ENCODE measurements at places on chromosomes 12 and 14.

DNA sequence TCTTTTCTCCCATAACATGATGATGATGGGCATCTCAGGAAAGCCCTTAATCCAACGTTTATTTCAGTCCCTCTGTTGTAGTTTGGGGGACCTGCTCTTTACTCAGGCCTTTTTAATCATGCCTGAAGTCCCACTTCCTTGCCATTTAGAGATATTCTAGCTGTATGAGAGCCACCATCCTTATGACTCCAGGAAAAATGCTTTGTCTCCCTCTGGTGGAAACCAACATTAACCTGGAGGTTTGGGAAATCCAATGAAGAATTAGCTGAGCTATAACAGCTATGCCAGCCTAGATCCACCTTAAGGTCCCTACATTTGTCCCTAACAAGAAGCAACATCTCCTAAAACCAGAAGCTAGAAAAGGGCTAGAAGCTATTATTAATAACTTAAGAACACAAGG, 1399.1 kb downstream of the LRFN5 start:
- DNase-seq, result no peak

DNA sequence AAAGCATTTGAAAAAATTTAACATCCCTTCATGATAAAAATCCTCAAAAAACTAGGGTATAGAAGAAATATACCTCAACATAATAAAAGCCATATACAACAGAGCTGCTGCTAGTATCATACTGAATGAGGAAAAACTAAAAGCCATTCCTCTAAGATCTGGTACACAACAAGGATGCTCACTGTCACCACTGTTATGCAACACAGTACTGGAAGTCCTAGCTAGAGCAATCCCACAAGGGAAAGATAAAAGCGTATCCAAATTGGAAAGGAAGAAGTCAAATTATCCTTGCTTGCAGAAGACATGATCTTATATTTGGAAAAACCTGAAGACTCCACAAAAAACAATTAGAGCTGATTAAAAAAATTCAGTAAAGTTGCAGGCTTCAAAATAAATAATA, 114.9 kb downstream of the HELB start:
- no peak for DNase-seq

GRCh38 chr12:17416748-17417147, 673.2 kb downstream of the RERGL start:
- no peak for DNase-seq

DNA sequence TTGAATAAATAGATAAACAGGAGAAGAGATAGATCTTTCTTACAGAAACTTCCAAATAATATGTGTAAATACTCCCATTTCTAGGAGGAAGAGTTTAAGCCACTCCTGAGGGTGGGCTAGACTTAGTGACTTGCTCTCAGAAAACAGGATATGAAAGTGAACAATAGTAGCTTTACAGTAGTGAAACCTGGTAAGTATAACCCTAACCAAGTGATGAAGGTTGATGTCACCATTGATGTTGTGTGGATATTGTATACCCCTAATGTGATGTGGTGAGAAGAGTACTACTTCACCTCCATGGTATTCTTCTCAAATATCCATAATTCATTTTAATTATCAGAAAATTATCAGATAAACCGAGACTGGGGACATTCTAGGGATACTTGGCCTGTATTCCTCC, 20.9 kb downstream of the AKAP6 start:
- DNase-seq, result no peak

GRCh38 chr14:75459099-75459741, 31.4 kb downstream of the JDP2 start:
- DNase-seq, result no peak

DNA sequence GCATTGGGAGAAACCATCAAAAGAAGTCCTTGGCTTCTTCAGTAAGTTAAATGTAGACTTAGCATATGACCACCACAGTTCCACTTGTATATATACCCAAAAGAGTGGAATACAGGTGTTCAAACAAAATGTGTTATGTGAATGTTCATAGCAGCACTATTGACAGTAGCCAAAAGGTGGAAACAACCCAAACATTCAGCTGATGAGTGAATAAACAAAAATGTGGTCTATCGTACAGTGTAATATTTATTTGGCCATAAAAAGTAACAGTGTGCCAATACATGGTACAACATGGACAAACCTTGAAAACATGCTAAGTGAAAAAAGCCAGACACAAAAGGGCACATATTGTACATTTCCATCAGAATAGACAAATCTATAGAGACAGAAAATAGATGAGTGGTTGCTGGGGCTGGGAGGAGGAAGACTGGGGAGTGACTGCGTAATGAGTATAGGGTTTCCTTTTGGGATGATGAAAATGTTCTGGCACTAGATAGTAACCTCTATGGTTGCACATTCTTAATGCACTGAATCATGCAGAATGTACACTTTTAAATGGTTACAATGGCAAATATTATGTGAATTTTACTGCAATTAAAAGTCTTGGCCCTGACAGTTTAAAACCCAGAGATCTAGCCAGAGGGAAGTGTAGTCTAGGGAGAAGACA, 5.5 kb downstream of the ERP29 start:
- no peak for DNase-seq

DNA sequence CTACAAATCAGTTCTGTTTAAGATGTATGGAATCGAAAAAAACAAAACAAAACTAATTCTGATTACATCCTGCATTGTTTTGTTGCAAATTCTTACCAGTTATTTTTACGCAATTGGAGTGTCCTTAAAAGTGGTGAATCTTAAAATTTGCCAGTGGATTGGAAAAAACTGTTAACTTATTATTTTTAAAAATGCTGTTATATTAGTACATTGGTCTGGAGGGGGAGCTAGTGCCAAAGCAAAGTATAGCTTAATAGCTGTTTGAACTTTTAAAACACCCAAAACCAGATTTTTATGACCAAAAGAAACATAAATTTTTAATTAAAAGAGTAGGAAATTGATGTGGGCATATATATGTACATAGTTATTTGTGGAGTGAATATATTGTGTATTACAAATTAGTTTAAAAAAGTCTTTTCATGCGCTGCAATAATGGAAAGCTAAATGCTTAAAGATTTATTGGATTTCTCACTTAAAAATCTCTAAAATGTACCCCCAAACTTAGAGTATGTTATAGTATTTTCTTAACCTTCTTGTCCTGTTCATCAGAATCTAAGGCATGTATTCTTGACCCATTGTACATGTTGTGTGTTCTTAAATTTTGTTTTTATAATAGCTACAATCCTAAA, 2.5 kb downstream of the FUT8 start:
- DNase-seq, result no peak

- no peak for DNase-seq
These were observed 691.4 kb upstream of the TBX3 start for GRCh38 chr12:115375186-115375991.

GRCh38 chr12:82366197-82366596, 7.9 kb downstream of the METTL25 start:
- no peak for DNase-seq

- no peak for DNase-seq
These were observed 1.2 kb downstream of the ZBTB25 start for GRCh38 chr14:64502456-64502855.

- DNase-seq, result no peak
These were observed 81.8 kb downstream of the TSPAN9 start for GRCh38 chr12:3158851-3159465.

- DNase-seq, result no peak
These were observed 46.1 kb downstream of the MSRB3 start for GRCh38 chr12:65324551-65324950.

DNA sequence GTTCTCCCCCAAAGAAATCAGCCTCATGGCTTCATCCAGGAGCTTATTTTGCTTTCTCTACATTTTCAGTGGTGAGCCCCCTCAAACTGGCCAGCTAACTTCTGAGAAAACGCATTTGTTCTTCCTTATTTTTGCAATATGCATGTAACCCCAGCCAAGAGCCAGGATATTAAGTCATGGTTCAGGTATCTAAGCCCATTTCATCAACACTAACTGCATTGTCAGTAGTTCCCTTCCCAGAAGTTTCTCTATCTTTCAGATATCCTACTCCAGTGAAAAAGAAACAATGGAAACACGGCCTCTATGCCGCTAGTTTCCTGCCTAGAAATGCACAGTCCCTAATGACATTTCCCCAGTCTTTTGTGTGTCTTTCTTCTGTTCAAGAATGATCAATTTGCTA, 102.8 kb upstream of the RASSF8 start:
- DNase-seq, result no peak

GRCh38 chr12:70366581-70367257, 629 bp downstream of the KCNMB4 start:
- peak; percentile 34 for DNase-seq

GRCh38 chr12:120783197-120783596, 57.6 kb downstream of the ACADS start:
- no peak for DNase-seq

GRCh38 chr12:90098132-90098779, 389.6 kb upstream of the ATP2B1 start:
- DNase-seq, result no peak

DNA sequence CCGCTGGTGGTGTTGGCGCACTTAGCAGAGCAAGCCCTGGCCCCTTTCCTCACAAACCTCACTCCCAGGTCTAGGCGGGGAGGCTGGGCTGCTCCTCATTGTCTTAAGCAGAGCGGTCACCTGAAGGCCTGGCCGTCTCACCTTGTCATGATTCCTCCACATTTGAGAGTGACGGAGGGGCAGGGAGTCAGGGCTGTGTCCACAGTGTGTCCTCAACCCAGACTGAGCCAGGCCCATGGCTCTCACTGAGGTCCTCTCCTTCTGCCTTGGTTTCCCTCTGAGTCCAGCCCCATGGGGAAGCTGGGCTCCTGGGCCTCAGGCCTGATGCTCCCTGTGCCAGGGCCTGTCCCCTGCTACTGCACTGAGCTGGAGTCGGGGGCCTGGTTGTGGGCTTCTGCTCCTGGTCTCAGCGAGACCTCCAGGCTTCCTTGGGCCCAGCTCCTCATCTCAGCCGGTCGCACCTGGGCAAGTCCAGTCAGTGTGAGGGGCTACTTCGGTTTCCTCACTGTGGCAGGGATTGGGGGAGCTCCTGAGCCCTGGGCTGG, 44.9 kb downstream of the KRT80 start:
- no peak for DNase-seq

DNA sequence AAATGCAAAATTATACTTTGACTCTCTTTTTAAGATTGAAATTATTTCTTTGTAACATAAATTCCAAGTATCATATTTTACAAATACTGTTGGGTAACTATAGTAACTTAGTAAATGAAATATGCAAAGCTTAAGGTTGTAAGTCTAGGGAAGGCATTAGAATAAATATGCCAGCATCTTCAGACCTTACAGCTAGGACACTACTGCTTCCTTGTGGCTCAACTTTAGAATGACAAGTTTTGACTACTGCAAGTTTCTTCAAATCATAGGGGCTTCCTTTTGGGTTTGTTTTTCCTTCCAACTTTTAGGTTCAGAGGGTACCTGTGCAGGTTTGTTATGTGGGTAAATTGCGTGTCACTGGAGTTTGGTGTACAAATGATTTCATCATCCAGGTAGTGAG, 17.7 kb upstream of the ANP32D start:
- no peak for DNase-seq

GRCh38 chr12:75364919-75365318, 26.0 kb upstream of the GLIPR1L2 start:
- DNase-seq, result no peak

GRCh38 chr12:71954083-71954778, 15.6 kb downstream of the TPH2 start:
- no peak for DNase-seq

DNA sequence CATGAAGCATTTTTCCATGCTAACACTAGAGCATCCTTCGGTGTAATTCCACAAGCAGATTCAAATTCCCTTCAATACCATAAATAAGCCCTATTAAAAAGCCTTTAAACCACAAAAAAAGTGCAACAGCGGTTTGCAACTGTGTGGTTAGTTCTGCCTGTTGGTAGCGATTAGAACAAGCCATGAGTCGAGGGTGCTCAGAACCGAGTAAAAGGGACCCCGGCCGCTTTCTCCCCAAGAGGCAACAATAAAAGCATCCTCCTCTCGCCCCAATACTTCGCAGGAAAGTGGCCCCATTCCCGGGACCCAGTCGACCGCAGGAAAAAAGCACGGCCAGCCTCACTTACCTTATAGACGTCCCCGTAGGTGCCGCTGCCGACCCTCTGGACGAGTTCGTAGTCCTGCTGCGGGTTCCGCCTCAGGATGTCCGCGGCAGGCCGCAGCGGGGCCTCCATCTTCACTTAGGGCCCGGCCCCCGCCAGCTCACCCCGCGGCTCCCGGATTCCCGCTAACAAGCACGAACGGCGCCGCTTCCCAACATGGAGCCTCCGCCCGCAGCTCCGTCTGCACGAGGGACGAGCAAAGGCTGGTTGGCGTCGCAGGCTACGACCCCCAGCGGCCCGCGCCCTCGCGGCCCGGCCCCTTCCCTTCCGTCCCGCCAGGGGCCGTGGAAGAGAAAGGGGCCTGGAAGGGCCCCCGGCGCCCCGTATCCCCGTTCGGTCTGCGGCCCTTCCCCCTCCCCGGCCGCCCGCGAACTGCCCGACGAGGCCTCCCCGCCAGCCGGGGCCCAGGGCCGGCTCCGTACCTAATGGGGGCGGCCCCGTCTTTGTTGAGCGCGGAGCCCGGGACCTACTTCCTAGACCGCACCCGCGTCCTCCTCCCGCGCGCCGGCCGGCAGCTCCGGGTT, 521 bp downstream of the MAP4K5 start:
- no peak for DNase-seq

GRCh38 chr12:32501835-32502333, 102.5 kb downstream of the FGD4 start:
- DNase-seq, result no peak

DNA sequence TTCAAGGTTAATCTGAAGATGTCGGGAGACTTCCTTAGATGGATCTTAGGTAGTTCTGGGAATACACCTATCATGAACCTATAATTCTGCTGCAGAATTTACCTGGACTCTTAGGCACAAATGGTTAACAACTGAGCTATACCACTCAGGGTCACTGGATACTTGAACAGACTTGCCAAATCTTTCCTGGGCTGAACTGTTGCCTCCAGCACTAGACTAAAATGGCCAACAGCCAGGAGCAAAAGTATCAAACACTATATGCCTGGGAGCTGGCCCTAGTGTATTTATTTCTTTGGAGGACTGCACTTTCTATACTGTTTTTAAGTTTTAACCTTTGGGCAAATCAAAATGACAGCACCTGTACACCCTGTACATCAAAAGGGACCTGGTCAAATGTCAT, 252.8 kb downstream of the TMEM117 start:
- DNase-seq, result no peak

DNA sequence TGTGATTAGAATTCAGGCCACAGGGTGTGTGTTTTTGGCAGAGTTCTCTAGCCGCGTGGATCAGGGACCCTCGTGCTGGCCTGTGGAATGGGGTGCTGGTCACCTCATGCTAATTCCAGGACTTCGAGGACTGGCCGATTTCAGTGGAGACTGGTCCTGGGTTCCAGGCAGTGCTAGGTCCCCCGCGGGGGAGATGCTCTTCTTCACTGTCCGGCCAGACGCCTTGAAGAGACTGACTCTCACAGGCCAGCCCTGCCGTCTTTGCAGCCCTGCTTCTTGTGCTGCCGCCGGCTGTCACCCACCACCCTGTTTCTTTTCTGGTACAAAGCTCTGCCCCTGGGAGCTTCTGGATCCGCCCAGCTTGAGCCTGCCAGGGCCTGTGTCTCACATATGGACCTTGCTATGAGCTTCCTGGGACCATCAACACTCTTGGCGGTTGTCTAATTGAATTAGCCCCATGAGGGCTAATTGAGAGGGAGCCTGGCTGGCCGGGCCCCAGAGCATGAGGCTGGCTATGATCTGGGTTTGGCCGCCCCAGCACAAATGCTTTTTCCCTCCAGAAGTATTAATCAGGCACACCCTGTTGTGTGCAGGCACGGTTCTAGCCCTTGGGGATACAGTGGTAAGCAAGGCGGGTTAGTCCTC, 8.2 kb downstream of the MLXIP start:
- no peak for DNase-seq

- no peak for DNase-seq
These were observed 39.4 kb downstream of the IFNG-AS1 start for GRCh38 chr12:68028647-68029046.
